CD4-positive, alpha-beta T cell treated with Interleukin-6 for 4 hours (primary cell): ENCODE measurements at places on chromosomes 6 and 20.

DNA sequence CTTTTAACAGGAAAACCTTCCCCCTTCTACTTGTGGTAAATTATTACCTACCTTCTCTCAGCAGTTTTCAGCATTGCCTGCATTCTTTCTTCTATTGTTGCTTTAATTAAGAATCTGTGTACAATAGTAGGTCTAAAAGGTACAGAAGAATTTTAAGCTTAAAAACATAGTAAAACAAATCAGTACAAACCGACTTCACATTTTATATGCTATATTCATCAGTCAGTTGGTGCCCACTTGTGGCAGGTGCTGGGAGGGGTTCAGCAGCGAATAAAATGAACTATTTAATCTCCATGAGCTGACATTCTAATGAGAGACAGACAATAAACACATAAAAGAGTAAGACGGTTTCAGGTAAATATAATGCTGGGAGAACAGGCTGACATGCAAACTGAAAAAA, 73.4 kb upstream of the FBXO30 start:
- DNase-seq = no peak

GRCh38 chr20:19974630-19975435, 42.3 kb upstream of the NAA20 start:
- DNase-seq = no peak

GRCh38 chr6:41967312-41968287, 26.0 kb upstream of the CCND3 start:
- DNase-seq = no peak

DNA sequence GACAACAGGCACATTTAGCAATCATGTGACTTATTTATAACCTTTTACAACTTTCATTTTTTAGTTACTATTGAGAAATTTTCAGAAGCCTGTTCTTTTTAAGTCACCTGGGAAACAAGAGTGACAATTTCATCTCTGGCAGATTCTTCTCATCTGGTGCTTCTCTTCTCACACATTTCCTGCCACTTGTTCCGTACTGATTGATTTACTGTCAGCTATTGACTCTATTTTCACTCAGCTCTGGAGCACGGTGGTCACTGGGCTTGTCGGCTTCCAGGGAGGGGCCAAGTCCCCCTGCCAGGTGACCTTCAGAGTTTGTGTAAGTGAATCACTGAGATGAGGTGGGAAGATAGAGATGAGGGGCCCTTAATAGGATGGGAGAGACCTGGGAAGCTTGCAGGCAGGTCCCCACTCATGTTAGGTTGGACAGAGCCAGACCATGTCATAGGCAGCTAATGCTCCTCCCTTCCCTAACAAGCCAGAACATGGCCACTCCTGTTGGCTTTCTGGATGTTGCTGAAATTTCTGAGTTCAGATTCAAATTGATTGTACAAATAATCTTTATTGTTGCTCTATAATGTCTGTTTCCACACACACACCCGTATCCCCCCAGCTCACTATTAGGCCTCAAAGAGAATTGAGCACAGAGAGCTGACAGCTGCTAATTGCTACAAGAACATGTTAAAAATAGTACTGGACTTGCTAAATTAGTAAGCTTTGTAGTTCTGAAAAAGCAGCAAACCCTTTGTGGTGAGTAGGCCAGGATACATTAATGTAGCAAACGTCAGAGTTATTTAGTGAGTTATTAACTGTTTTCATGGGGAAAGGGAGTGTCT, 13.3 kb downstream of the DUSP22 start:
- DNase-seq = no peak

DNA sequence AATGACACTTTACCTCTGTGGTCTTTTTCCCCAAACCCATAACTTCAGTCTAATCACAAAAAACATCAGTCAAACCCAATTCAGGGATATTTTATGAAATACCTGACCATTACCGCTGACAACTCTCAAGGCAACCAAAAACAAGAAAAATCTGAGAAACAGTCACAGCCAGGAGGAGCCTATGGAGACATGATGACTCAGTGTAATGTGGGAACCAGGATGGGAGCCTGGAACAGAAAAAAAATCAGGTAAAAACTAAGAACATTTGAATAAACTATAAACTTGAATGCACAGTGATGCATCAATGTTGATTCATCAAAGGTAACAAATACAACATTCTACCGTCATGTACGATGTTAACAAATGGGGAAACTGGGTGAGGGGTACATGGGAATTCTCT, 84.1 kb upstream of the TSHZ2 start:
- no peak for DNase-seq
